ENCODE measurements at places on chromosomes 7 and 10.
A peak's percentile ranks its signal among the peaks of the same experiment; 100 is the strongest.

- DNase-seq = no peak
Measured at GRCh38 chr10:43959364-43960134, 310.9 kb upstream of the ZNF32 start.

DNA sequence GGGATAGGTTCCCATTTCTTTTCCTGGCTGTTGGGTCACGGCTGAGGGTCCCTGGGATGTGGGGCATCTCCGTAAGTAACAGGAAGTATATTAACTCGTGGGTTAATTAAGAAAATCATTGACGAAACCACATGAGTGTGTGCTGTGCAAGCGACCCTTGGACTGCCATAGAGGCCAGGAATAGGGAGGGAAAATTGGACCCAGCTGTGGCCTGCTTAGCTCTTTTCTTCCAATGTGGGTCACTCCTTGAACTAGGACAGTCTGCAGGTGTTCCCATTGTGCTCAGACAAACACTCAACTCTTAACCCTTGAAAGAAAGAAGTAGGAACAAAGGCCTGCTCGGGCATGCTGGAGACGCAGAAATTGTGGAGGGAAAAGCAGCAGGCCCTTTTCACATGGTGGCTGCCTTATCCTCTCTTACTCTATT is 25.6 kb upstream of the PLEKHA1 start:
- DNase-seq = no peak

DNA sequence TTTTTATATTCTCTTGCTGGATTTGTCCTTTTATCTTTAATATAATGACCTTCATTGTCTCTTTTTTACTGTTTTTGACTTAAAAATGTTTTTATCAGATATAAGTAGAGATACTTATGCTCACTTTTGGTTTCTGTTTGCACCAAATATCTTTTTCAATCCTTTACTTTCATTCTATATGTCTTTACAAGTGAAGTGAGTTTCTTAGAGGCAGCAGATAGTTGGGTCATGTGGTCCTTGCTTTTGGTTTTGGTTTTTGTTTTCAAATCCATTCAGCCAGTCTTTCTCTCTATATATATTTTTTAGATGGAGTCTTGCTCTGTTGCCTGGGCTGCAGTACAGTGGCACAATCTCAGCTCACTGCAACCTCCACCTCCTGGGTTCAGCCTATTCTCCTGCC is 932.4 kb upstream of the LRRTM3 start:
- no peak for DNase-seq

GRCh38 chr7:43041105-43041504 is 71.3 kb upstream of the HECW1 start:
- no peak for DNase-seq

GRCh38 chr10:62779487-62780248 is 24.9 kb upstream of the ADO start:
- DNase-seq = peak; percentile 63

DNA sequence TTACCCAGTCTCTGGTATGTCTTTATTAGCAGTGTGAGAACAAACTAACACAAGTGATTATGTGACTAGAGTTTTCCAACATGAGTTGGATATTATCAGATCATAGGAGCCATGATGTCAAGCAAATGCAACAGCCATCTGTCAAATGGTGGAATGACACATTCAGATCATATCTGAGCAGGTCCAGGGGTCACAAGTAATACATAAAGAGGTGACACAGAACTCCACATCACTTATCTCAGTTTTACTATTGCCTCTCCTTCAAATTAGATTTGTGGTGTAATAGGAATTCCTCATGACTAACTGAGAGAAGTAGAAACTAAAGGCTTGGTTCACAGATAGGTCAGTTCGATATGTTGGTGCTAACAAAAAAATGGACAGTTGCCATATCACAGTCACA is 12.2 kb upstream of the SAMD9L start:
- DNase-seq = no peak

- no peak for DNase-seq
Measured at GRCh38 chr10:29479081-29479925, 155.5 kb downstream of the SVIL start.

GRCh38 chr10:93079663-93080349 is 6.1 kb downstream of the CYP26A1 start:
- DNase-seq = no peak

GRCh38 chr7:27166531-27167505 is 1.5 kb upstream of the HOXA9 start:
- DNase-seq = no peak

DNA sequence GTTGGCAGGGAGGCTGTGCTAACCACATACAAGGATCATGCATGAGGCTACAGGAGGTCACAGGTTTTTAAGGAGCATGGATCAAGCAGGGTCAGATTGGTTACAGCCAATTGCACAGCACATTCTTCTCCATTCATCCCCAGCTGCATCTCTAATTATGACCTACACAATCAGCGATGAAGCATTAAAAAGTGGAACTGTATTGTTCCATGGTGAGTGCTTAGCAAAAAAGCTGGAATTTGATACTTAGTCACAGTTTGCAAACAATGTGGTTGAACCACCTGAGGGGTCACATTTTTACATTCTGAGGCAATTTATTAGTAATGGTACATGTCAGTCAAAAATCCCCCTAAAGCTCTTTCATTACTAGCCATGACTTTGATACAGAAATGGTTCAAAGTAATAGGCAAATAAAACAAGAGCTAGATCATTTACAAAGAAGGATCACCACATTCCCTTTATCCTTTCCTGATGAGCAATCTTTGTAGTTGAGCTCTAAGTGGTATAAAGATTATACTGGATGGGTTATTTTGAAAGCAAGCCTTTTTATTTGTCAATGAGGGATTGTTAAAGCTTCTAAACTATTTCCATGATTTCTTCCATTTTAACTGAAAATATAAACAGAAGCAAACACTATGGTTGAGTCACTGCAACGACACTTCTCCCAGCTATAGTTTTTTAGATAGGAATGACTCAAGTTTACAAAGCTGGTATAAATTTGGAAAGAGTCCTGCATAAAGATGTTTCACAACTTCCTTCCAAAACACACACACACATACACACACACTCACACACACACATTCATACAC is 217.8 kb upstream of the SEMA3A start:
- DNase-seq = no peak

- DNase-seq = no peak
Measured at GRCh38 chr7:69049326-69049725, 548.9 kb upstream of the AUTS2 start.

DNA sequence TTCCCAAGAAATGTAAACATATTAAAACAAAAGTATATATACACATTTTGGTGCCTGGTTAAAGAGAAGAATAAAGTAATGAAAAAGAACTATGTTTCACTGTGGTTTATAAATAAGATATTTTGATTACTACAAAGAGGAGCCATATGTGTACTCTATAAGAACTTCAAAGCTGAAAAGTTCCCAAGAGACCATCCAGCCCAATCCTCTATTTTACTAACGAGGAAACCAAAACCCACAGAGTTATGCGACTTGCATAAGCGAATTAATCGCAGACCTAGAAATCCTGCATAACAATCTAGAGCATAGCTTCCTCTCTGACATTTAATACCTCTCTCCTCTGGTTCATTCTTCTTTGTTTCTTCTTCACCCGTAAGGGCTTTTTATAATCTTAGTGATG is 937.1 kb downstream of the CNTNAP2 start:
- DNase-seq = no peak

- no peak for DNase-seq
Measured at GRCh38 chr10:114046087-114046458, 2.4 kb downstream of the ADRB1 start.

GRCh38 chr10:126425032-126425431 is 36.8 kb upstream of the ADAM12 start:
- no peak for DNase-seq

GRCh38 chr7:151099486-151100211 is 13.4 kb downstream of the AGAP3 start:
- no peak for DNase-seq

GRCh38 chr10:121891103-121891502 is 36.7 kb downstream of the ATE1 start:
- no peak for DNase-seq

DNA sequence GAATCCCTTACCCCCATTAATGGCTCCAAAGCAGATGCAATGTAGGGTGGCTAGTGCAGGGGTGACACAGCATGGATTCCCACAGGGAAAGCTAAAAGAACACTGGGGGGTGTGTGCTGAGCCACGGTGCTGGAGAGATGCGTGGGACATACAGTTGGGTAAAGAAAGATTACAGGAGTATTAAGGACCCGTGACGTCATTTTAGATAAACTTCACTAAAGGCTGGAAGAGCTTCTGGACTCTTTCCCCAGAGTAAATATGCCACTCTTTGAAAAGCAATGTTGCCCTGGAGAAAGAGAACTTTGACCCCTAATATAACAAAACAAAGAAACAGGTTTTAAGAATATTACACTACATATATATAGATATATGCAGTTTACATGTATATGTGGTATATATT is 481.5 kb upstream of the VSTM2A start:
- DNase-seq = no peak

DNA sequence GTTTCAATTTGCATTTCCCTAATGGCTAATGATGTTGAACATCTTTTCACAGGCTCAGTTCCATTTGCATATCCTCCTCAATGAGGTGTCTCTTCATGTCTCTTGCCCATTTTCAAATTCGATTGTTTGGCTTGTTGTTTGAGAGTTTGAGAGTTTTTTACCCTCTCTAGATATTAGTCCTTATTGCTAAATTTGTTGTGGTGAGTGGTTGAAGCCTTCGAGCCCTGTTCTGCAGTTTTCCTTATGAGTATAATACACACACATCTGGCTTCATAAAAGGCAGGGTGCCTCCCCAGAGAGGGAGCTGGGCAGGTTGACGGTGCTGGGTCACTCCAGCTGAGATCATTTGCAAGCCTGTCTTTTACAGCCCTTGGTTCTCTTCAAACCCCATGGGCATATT is 65.1 kb downstream of the RGS10 start:
- DNase-seq = no peak

- no peak for DNase-seq
Measured at GRCh38 chr7:45975367-45975766, 54.3 kb upstream of the IGFBP3 start.

- DNase-seq = no peak
Measured at GRCh38 chr10:44195112-44196007, 189.5 kb downstream of the CXCL12 start.

GRCh38 chr10:17213646-17214349 is 12.3 kb upstream of the TRDMT1 start:
- no peak for DNase-seq

DNA sequence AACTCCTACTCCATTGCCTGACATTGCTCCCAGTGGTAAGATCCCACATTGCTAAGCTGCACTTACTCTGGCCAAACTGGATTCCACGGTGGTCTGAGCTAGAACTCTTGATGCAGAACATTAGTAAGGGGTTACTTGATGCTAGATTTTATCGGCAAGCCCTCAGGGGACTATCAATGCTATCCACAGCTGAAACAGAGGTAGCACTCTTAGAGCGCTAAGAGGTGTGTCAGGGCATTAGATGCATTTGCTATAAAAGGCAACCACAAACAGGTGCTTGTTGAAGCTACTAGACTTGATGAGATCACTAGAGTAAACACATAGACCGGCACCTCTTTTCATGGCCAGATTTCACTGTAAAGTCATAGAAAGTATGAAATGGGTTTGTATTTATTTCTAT is 116.3 kb downstream of the MDFIC start:
- DNase-seq = no peak

DNA sequence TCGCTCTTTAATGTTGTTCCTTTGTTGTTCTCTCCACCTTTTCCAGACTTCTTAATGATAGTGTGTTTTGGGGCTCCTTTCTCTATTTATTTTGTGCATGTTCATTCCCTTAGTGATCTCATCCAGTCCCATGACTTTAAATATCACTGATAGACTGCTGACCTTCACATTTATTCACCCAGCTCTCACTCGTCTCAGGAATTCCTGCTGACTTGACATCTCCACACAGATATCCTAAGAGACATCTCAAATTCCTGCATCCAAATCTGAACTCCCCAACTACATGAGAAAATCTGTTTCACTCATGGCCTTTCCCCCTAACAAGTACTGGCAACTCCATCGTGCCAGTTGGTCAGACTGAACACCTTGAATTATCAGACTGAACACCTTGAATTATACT is 111.2 kb downstream of the CTTNBP2 start:
- no peak for DNase-seq

DNA sequence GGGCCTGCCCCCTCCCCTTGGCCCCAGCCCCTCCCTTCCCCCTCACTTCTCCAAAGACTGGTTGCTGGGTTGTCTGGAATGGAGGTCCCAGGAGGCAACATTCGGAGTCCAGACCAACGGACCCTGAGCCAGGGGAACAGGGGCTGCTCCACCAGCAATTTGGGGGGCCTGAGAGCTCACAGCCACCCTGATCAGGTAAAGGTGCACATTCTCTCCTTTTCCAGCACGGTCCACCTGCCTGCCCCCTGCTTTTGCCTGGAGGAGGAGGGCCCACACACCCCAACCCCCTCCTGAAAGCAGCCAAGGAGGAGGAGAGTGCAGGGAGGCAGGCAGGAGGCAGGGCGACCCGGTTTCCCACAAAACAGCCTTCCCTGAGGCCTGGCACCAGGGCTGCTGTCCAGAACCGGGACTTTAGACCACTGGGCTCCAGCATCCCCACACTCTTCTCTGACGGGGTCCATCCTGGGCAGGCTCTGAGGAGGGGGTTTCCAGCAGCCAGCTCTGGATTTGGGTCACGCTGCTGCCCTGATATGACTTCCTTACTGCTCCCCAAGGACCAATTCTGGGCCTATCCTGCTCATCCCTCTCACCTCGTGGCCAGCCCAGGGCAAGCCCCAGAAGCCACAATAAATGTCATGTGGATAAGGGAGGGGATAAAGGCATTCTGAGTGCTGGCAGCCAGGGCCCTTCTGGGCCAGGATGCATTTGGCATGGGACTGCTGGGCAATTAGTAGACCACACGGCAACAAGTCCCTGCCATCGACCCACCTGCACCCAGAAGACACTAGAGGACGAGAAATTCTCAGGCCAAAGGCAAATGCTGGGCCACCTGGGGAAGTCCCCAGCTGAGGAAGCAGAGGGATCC is 1.1 kb upstream of the CAMK2B start:
- DNase-seq = no peak

GRCh38 chr7:129804111-129804889 is 148.5 kb downstream of the UBE2H start:
- no peak for DNase-seq

DNA sequence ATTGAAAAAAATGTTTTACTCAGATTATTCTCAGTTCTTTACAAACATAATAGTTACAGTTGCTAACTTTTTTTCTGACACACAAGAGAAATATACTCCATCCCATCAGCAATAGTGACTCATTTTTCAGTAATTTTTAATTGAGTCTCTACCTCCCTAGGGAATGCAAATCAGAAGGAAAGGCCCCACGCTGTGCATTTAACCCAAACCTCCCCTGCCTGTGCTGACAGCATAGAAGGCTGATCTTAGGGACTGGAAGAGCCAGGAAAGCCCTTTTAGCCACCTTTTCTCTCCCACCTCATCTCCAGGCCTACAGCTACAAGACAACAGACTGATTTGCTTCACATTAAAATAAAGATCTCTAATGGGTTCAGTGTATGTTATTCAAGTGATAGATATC is 24.7 kb upstream of the PIK3CG start:
- DNase-seq = no peak
